ENCODE measurements at places on chromosomes 13 and 19.

- DNase-seq: no peak
Observed at GRCh38 chr19:48175578-48175977, 5.1 kb downstream of the ZSWIM9 start.

- DNase-seq: no peak
Observed at GRCh38 chr19:6470173-6470572, 6.1 kb downstream of the CRB3 start.

- DNase-seq: no peak
Observed at GRCh38 chr13:98527526-98527925, 49.4 kb downstream of the STK24 start.

- no peak for DNase-seq
Observed at GRCh38 chr13:85148009-85148408, 651.2 kb downstream of the SLITRK6 start.

DNA sequence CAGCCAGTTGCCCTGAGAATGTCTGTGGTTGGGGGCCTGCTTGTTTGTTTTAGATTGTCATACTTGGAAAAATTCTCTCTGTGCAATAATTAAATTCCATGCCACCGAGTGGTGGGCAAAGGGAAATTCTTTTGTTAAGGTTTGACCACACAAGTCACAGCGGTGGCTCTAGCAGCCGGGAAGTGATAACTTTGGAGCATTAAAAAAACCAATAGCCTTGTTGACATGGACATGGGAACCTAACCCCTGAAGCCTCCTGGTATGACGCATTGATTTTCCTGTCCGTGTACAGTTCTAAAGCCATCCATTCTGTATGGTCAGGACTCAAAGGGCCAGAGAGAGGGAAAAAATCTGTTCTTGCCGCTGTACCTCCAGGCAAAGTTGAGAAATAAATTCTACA lies 384.9 kb upstream of the ZNF507 start:
- DNase-seq: no peak

DNA sequence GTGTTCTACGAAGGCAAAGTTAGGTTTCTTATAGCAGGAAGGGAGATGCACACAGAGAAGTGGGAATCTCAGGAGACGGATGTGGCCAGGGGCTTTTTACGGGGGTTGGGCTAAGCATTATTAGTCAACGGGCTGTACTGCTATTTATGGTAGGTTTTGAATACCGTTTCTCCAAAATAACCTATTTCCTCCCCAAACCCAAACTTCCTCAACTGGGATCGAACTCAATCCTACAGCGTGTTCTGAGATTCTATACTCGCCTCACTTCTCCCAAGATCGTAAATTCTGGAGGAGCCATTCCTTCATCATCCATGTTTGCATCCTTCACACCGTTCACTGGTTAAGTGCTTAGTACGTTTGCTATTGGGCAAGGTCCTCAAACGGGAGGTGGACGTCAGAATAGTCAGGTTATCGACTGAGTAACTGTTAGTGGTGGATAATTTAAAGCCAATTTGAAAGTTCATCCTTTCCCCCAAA lies 1.2 kb upstream of the TRIM13 start:
- no peak for DNase-seq
